ENCODE measurements at places on chromosomes 5 and 9.
A peak's percentile ranks its signal among the peaks of the same experiment; 100 is the strongest.

DNA sequence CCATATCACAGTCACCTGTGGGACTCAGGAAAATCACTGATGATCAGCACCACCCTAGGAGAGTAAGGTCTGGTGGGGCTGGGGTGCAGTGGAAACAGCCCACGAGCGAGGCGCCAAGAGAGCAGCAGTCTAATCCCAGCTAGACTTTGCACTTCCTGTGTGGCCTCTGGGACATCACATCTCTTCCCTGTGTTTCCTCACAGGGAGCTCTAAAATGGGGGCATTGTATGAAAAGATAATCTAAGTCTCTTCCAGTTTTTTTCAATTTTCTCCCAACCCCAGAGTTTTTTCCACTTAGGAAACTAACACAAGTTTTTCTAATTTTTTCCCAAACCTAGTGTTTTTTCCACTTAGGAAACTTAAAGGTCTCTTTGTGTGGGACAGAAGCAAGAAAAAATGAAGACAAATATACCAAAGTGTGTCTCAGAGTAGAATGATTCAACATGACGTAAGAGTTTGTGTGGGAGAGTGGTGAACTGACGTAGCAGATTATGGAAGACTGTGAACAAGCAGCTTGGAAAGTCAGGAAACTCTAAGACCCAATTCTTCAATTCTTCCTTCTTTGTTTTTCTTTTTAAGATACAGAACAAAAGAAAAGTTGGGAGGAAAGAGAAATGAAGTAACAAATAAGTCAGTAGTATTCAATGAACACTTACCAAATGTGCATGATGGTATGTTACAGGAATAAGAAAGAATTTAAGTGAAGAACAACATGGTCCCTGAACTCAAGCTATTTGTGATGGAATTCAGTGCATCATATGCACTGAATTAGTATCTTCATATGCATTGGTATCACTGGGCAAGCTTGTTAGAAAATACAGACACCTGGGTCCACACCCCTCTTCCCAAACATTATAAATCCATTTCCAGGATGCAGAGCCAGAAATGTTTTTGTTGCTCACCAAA is 51.3 kb downstream of the LHFPL2 start:
- DNase-seq, result no peak

GRCh38 chr5:81482595-81482994 is 88.7 kb upstream of the ACOT12 start:
- no peak for DNase-seq

DNA sequence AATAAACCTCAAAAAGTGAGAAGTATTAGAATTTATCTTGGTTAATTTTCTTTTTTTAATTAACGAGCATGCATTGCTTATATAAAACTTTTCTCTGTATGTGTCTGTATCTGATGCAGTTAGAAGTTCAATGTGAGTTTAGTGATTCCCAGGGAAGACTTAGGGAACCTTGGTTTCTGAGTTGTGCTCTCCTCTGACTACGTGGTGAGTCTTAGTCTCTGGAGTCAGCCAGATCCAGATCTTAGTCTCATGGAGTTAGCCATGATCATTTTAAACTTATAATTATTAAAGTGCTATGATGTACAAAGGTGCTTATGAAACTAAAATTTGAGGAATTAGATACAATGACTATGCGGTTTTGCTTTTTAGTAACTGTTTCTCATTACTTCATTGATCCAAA is 285.3 kb upstream of the DMRT1 start:
- DNase-seq, result no peak

DNA sequence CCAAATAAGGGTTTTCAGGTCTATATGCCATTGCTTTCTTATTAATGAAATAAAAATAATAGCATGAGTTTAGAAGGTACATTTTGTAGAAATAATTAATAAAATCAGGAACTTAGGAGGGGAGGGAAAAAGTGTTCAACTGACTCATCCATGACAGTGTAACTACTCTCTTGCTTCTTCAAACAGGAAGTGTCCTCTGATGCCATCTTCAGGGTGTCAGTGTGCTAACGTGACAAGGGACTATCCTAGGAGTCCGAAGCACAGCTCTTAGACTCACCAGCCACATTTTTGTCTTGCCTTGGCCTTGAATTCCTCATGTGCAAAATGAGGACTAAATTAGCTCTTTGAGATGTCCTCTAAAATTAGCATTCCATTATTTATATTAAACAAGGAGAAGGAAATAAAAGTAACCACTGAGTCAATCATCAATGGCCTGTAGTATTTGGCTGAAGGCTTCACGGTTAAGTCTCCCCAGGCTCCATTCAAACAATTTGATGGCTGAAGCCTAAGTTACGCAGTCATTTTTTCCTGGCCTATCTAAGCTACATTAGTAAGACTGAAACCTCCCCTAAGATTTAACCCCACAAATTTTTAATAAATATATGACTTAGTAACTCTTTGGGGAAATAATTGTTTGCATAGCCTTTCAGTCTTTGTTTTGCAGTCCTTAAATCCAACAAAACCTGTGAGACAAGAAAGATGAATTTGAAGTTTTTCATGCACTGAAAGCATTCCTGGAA is 151.1 kb downstream of the ARL15 start:
- no peak for DNase-seq

GRCh38 chr5:142888469-142889085 is 118.4 kb downstream of the ARHGAP26 start:
- DNase-seq, result peak; percentile 19

Data from CD4-positive, alpha-beta T cell treated with Interleukin-6 for 4 hours (primary cell).